ENCODE measurements at places on chromosomes 2 and 18. TPM values are rescaled to one million over a fixed set of nuclear protein-coding genes. Genes with fewer than 3 reads are reported as not detected.

Gene PSMA8
- not detected for total RNA-seq

Gene ANKRD62
- total RNA-seq, result not detected

Gene SIX3
- 3.3 TPM for total RNA-seq

Gene TMEM169
- total RNA-seq, result 0.33 TPM

Gene PIEZO2
- 0.70 TPM for total RNA-seq
